ENCODE measurements at places on chromosomes 1 and 21.

DNA sequence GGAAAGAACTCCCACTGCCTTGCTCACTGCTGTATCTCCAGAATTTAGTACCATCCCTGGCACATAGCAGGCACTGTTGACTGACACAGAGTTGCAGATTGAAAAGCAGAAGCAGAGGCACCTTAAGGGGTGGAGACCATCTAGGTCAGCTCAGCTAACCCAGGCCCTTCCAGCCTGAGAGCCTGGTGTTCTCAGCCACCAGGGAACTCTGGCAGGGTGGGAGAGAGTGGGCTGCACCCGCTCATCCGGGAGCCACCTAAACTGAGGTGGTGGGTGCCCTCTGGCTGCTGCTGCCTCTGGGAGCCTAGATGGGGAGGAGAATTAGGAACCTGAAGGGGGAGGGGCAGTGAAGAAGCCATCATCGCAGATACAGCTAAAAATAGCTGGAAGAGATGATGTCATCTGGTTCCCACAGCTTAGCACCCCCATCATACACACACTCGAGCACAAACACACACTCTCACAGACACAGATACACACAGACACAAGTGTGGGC lies 1.5 kb upstream of the TSPAN1 start:
- DNase-seq, result no peak

- no peak for DNase-seq
These were observed 737.1 kb downstream of the PTPRU start for GRCh38 chr1:29973406-29973805.

DNA sequence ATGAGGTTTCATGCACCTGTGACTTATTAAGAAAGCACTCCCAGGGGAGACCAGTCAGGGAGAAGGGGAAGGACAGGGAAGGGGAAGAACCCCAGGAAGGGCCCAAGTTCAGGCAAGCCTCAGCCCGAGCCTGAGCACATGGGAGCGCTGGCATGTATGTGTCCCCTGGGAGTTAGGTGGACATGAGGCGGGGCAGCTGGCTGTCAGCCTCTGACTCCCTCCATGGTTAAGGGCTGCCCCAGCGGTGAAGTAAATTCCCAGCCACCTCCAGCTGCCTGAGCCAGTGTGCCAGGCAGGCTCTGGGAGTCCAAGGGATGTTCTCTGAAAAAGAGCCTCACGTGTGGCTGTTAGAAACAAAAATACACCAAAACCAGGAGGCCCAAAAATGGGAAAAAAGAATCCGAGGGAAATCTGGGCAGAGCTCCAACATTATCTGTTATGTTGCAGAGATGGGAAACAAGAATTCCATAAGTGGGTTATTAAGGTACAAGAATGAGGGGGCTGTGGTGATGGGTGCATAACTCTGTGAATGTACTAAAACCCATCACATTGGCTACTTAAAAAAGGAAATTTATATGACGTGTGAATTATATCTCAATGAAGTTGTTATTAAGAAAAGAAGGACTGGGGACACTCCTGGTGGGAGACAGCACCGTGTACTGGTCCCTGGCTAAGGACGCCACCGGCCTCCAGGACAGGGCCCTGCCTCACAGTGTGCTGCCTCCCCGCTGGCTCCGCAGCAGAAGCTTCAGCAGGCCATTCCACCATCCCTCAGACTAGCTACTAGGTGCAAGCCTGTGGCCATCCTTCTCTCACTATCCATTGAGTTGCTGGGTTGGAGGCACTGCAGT lies 18.7 kb downstream of the DMRTB1 start:
- DNase-seq, result no peak

DNA sequence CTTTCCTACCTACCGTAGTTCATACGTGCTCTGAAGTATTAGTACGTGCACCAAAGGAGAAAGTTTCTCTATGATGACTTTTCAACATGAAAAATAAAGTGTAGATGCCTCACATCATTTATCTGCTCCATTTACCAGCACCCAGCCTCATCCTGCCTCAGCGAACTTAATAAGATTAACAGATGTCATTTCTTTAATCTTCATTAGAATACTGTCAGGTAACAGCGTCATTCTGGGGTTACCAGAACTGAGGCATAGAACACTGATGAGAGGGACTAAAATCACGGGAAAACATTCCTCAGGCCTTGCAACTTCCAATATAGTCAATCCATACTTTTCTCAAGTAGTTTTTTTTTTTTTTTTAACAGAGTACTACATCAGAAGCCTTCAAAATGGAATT lies 43.2 kb upstream of the DISC1 start:
- no peak for DNase-seq

GRCh38 chr1:15328351-15329103 lies 81.2 kb upstream of the EFHD2 start:
- peak; percentile 35 for DNase-seq

DNA sequence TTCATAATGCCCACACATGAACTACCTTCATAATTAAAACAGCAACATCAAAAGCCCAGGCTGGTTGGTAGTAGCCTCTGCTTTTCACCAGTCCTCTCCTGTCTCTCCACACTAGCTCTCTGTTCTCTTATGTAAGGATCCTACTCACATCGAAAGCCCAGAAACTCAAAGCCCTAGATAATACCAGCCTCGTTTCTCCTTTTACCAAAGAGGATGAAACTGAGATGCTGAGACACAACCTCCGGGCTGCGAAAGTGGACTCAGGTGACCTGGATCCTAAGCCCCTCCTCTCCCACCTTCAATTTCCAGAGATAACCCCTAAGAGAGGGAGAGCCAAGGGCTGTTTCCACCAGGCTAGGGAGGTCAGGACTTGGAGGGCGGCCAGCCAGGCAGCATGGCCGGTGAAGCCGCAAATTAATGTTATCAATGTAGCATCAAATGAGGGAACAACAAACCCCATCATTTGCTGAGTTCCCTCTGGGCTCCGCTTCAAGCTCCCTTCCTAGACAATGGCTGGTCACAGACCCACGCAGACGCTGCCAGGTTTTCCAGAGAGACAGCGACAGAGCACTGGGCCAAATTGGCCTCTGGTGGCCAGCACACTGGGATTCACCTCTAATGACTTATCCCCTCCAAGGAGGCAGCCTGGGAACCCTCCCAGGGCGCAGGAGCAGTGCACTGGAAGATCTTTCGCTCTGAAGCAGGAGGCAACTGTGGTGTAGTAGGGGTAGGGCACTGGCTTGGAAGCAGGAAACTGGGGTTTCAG lies 20.7 kb upstream of the STMN1 start:
- DNase-seq, result no peak

DNA sequence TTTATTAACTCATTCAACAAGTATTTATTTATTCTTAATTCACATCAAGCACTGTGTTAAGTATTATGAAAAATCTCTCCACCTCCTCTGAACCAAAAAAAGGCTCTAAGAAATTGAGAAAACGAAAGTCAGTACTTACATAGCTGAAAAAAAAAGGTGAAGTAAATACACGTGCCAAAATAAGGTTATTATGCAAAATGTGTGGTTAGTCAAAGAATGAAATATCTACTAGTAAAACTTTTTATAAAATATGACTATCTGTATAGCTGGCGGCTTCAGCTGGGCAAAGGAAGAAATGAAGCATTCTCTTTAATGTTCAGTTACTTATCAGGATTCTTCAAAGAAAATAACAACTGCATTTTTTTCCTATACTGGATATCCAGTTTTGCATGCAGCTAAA lies 35.5 kb upstream of the ASPM start:
- DNase-seq, result no peak

DNA sequence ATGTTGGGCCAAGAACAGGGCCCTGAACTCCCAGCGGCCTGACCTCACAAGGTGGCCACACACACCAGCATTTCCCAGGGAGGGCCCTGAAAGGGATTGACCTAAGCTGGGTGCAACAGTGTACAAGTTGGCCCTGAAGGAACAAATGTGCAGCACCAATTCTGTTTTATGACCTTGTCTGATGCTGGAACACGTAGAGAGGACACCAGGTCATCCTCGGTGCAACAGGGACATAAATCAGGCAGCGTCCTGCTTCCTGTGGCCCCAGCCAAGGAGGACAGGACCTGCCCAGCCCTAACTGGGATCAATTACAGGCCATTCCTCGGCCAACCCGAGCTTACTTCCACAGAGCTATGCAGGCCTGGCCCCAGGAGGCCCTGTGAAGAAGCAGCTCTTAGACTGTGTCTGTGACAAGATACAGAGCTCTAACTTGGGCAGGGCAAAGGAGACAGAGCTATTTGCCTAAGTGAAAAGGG lies 12.8 kb upstream of the PHC2 start:
- no peak for DNase-seq

DNA sequence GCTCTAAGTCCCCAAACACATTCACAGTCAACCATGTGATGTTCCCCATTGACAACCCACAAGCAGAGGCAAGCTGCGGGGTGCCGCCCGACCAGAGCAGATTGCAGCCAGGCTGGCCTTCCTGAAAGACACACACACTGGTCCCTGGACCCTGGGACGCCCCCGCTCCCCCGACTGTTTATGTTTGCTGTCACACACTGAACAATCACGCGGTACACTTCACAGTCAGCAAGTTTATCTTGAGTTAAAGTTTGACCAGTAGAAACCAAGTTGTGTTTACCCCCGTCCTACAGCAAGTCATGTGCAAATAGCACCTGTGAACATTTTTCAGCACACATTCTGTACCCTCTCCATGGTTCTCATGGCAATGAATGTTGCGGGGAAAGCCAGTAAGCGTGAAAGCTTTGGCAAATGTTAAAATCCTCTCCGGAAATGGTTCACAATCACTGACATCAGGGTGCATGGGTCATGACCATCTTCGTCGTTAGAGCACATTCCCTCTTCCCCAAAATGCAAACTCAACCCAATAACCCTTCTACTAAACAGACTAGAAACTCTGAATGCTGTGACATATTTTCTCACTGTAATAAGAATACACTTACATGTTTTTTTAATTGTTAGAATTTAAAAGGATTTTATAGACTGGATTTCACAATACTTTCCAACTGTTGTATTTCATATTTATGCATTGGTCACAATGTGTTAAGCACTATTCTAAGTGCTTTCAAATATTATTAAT lies 33.3 kb upstream of the IRF2BP2 start:
- no peak for DNase-seq

- DNase-seq, result peak; percentile 77
These were observed 17.3 kb downstream of the PDPN start for GRCh38 chr1:13600762-13601453.

DNA sequence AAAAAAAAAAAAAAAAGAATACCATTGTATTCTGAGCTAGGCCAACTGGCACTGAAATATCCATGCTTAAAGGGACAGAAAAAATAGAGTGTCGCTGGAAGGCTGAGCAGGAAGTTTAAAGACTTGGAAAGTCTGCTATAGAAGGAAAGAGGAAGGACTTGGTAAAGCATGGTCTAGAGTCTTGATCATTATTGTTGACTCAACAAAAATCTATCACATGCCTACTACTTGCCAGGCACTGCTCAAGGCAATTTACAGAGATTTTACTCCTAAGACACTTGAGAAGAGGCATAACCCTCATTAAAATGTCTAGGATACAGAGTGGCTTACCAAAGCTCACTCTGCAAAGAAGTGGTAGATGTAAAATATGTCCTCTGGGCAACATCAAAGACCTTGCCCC lies 324.0 kb upstream of the DAB1 start:
- no peak for DNase-seq

DNA sequence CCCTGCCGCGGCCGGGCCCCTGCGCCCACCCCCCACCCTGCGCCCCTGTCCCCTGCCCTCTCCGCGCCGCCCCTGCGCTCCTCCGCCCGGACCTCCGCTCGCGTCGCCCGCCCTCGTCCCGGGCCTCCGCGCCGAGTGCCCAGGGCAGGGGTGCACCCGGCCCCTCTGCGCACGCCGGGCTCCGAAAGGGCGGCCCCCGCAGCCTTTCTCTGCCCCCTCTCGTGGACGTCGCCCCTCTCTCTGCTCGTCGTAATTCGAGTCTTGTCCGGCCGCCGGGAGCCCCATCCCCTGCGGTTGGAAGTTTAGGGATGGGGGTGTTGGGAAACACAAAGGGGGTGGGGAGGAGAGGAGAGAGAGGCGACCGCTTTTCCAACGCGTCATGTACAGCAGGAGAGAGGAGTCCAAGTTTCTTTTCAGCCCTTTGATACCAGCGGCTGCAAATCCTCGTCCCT lies 407 bp downstream of the GALNT2 start:
- peak; percentile 38 for DNase-seq

DNA sequence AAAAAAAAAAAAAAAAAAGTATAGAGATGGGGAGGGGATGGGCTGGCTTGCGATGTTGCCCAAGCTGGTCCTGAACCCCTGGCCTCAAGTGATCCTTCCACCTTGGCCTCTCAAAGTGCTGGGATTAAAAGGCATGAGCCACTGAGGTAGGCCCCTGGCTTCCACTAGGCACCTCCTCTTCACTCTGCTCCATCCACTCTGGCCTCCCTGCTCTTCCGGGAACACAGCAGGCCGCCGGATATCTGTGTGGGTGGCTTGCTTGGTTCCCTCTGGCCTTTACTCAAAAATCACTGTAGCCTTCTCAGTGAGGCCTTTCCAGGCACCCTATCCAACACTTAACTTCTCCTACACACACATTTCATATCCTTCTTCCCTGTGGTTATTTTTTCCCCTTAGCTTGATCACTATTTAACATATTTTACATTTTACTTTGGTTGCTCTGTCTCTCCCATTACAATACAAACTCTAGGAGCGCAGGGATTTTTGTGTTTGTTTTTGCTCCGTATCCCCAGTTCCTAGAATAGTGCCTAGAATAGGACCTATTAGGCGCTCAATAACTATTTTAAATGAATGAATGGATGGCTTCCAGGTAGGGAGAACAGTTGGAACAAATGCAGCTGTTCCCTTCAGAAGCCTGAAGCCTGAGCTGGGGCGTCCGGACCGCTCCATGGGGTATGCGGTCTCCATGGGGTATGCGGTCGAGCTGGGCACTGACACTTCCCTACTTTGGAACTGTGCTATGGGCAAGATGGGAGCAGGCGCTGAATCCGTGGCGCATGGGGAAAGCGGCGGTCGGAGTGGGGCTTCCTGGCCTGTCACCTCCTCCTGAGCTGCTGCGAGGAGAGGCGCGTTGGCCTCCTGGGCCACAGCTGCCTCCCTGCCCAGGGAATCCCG lies 46.7 kb downstream of the H3-3A start:
- DNase-seq, result no peak
